Stimulated activated CD4-positive, alpha-beta T cell treated with anti-CD3 and anti-CD28 coated beads, Interleukin-12 subunit alpha, Interleukin-12 subunit beta, amount 100 ng/mL, for 4 hours (primary cell): ENCODE measurements at places on chromosomes 1 and 21.

DNA sequence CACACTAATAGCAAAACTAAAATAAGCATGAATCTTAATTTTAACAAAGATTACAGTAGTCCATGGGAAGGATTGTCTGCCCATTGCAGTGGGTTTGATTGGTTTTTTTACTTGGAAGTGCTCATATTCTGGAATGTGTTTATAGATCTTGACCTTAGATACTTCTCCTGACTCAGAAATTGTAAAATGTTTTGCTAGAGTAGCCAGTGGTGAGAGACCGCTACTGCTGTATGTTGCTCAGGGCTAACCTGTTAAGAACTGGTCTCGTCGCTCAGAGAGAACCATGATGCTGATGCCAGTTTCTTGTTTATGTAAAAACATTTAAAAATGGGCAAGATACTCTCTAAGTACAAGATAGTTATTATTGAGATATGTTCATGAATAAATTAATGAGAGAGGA is 99.9 kb downstream of the ROR1 start:
- no peak for DNase-seq

- DNase-seq = no peak
Observed at GRCh38 chr21:44078411-44078981, 28.7 kb upstream of the PWP2 start.

GRCh38 chr21:46057111-46057709 is 40.7 kb upstream of the COL6A2 start:
- DNase-seq = peak; percentile 21

- DNase-seq = no peak
Observed at GRCh38 chr1:103959565-103959964, 209.9 kb downstream of the AMY1C start.

GRCh38 chr1:231693361-231694074 is 66.9 kb downstream of the DISC1 start:
- no peak for DNase-seq

DNA sequence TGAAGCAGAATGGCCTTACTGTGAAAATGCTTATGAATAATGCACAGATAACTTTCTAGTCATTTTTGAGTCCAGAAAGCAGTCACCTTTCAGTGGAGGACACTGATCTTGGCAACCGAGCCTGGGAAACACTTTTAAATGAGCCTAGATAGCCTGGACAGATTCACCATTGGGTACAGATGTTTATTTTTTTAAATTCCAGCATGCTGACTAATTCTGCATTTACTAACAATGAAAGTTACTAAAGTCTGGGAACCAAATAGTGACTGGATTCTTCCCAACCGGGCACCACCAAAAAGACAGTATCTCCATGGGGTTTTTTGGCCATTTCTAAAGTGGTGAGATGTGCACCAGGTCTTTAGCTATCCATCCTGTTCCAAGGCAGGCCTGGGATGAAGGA is 3.3 kb upstream of the FMOD start:
- DNase-seq = no peak

DNA sequence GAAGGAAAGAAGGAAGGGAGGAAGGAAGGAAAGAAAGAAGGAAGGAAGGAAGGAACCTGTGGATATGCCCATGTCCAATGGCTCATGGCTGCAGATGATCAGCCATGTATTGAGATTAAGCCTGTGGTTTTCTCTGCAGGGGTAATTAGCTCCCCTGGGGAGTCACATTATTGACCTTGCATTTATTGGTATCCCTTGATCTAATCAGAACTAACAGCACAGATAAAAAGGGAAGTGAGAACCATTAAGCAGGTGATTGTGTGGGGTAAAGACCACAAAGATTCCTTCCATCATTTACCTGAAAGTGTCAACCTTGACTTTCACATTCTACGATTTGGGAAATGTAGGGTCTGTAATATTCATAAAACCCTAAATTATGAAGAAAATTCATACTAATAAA is 390.7 kb downstream of the BRINP2 start:
- DNase-seq = no peak

GRCh38 chr1:22208268-22208972 is 65.5 kb upstream of the WNT4 start:
- DNase-seq = no peak

- no peak for DNase-seq
Observed at GRCh38 chr1:25128121-25128621, 104.1 kb downstream of the SYF2 start.

DNA sequence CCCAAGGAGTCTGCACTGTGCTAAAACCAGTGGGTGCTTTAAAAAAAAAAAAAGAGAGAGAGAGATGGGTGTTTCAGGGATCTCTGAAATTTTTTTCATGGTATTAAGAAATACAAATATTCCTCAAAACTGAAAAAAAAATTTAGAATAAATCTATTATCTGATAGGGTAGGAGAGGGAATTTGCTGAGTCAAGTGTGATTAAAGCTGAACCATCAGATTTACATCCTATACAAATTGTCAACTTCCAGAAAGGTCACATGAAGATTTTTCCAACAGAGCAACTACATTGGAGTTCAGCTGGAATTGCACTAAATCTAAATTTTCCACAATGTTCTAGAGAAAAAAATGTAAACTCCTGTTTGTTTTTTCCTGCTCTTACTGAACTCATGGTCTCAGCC is 79.3 kb upstream of the DSCAM start:
- no peak for DNase-seq

DNA sequence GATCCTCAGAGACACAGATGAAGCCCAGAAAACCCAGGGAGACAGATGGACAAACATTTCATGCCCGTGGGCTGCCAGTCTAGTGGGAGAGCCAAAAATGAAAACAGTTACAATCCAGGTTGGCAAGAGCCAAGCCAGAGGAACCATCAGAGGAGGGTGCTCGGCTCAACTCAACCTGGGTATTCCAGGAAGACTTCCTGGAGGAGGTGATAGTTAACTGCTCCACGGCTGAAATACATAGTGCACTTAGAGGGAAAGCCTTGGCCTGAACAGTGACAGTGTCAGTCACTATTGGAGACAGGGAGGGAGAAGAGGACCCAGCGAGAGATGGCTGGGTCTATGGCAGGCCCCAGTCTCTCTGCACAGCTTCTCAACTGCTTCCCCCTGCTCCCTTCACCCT is 1.9 kb downstream of the ARHGEF19 start:
- no peak for DNase-seq

GRCh38 chr1:67717876-67718275 is 32.9 kb downstream of the GADD45A start:
- no peak for DNase-seq

GRCh38 chr1:218557731-218558130 is 212.6 kb downstream of the TGFB2 start:
- DNase-seq = no peak

GRCh38 chr1:24892188-24893153 is 37.6 kb downstream of the RUNX3 start:
- no peak for DNase-seq

DNA sequence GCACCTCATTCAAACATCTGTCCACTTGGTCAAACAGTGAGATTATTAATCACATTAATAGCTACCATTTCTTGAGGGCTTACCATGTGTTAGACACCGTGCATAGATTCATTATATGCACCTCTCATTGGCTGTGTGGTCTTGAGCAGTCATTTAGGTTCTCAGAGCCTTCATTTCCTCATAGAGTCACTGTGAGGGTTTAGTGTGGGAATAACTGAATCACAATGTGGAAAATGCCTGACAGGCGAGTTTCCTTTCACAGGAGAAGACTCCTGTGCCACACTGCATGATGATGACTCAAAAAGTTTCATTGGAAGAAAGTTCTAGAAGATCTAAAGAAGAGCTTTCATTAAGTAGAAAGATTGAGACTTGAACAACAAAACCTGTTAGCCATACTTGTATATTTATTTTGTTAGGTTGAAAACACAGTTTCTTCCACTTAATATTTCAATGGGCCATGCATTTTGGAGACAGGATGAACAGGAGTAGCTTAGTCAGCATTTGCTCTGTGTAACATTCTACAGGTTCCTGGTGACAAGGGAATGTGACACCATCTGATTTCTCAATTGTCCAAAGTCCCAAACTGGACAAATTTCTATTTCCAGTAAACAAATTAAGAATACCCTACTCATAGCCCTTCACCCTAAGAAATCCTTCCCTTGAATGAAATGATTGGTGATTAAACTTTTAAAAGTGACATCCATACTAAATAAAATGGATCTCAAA is 45.7 kb downstream of the FYB2 start:
- DNase-seq = no peak

- DNase-seq = no peak
Observed at GRCh38 chr1:207711285-207711684, 40.6 kb upstream of the CD46 start.

DNA sequence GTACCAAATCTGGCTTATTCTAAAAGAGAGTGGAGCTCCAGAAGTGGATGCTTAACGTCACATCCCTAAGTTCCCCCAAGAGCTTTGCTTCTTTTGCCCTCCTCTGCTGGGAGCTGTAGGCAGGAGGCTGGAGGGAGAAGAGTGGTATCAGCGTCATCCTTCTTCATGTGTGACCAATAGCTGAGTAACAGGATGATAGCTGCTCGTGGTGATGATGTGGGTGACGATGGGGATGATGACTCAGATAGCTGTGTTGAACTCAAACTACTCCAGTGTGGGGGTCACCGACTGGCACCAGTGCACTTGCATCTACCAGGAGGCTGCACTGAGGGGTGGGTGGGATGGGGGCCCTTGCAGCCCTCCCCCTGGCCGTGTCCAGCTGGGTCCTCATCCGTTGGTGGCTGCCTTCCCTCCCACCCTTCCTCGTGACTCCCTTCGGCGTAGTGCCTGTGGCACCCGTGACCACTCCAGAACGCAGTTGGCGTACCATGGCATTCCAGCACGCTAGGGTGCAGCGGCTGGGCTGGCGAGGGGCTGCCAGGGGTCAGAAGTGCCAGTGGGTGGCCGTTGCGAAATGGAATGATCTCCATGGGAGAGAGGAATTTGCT is 1.1 kb downstream of the IGFN1 start:
- DNase-seq = peak; percentile 10

GRCh38 chr1:233629305-233629935 is 15.5 kb downstream of the KCNK1 start:
- no peak for DNase-seq

DNA sequence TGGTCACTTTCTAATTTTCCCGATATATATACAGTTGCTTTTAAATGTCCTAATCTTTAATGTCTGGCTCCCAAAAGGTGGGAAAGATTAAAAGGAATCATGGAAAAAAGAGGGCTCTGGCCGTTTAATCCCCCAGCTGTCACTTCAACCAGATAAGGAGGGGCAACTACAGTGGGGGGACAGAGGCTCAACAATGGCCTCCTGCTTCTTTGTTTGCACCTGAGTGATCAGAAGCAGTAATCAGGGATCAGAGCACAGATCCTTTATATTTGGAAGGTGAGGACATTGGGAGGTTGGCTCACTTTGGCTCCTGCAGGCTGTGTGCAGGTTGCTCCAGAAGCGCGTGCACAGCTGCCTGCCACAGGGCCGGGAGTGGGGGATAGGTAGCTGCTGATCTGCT is 212.8 kb downstream of the FMN2 start:
- no peak for DNase-seq

DNA sequence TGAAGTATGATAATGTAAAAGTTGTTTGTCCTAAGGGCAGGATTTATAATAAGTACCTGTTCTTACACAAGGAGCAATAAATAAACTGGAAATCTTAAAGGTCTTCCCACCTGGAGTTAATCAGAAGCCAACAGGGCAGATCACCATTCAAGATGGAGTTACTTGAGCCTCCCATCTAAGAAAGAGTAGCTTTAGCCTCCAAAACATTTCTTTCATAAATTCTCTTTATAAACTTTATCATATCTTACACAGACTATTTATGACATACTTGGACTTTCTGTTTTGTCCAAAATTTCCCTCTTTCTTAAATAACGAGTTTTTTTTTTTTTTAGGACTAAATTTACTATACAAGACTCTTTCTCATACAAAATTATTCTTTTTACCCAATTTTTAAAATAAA is 18.5 kb downstream of the OR2T1 start:
- no peak for DNase-seq

DNA sequence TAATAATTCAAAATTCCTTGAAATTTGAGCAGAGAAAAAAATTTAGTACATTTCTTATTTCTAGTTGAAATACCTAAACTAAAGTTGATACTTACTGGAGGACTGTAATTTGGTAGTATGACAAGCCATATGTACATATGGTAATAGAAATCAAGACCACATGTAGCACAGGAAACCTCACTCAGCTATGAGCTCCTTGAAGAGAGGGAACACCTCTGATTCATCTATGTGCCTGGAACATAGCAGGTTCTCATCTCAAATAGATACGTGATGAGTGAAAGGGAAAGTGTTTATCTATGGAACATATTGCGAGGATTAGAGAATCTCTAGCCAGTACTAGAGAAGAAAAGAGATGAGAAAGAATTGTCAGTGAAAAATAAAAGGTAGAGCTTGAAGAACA is 47.9 kb upstream of the GNG4 start:
- no peak for DNase-seq

- no peak for DNase-seq
Observed at GRCh38 chr1:99441299-99442095, 177.2 kb downstream of the PLPPR4 start.

GRCh38 chr1:100346387-100346786 is 5.9 kb upstream of the CDC14A start:
- no peak for DNase-seq

DNA sequence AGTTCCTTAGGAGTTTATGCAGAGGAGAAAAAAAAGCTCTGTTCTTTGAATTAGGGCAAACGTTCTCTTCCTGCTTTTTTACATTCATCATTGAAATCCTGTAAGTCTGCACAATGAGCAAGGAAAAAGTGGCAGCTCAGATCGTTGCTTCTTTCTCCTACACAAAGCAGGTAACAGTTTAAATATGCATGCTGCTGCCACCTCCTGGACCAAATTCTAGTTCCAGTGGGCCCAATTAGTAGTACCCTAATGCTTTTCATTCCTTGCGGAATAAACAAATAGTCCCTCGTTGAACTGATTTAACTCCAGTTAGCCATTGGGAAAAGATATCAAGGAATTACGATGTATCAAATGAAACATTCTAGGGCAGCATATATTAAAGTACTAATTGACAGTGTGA is 20.1 kb downstream of the YTHDF2 start:
- no peak for DNase-seq

GRCh38 chr1:67227196-67227595 is 60.9 kb downstream of the IL23R start:
- DNase-seq = no peak

- DNase-seq = no peak
Observed at GRCh38 chr1:223228931-223229528, 86.0 kb upstream of the TLR5 start.

DNA sequence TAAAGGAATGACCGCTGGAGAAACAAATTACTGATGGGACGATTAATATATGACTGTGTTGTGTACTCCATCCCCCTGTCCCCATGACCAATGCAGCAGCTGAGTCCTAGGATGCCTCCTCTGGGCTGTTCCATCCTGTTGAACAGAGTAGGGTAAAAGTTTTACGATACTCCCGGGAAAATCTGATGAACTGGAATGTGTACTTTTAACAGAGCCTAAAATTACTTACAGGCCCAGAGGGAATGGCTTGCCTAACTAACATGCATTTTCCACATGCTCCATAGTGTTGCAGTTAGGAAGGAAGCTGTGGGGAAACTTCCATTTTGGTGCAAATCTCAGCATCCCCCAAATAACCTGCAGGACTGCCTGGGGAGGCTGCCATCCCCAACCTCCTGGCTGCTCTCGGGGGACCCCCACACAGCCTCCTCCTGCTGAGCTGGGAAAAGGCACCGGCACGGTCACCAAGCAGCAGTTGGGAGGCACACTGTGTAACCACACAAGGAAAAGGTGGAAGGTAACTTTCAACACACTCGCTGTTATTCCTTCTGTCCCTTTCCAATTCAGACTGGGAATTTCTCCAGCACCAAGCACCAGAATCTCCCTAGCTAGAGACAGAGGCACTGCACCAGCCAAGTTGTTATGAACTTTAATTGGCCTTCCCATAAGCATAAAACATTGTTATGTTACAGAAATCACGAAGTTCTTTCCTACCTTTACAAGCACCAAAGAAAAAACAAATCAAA is 97.2 kb downstream of the BCAR3 start:
- no peak for DNase-seq
